ENCODE measurements at places on chromosomes 6 and 20.

GRCh38 chr6:56841381-56841749 is 113.5 kb upstream of the BEND6 start:
- no peak for DNase-seq

GRCh38 chr6:39086294-39086693 is 28.7 kb downstream of the SAYSD1 start:
- DNase-seq = no peak

DNA sequence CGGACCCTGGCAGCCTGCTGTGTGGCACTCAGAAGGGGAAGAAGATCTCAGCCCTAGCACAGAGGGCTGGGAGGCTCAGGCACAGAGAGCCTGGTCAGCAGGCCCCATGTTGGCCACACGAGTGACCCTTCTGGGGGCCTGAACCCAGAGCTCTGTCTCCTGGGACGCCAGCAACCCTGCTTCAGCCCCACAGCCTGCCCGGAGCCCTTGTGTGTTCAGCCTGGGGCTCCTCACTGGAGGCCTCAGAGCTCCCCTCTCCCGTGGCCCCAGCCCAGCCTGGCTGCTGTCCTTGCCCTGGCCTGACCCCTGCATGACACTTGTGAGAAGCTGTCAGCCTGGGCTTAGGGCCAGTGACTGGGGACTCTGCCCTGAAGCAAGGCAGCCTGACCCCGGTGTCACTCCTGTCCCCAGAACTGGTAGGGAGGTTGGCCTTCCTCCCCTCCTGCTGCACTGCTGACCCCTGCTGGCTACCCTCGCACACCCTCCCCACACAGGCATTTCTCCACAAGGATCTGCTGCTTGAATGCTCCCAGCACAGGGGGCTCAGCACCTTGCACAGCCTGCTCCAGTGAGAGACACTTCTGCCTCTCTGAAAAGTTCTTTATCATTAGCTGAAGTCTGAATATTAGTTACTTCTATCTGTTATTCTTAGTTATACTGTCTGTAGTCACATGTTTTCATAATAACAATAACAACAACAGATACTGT is 15.4 kb upstream of the IP6K3 start:
- DNase-seq = peak; percentile 41

- no peak for DNase-seq
Observed at GRCh38 chr6:86949771-86950170, 12.4 kb downstream of the HTR1E start.

- peak; percentile 62 for DNase-seq
Observed at GRCh38 chr20:16321291-16321690, 252.0 kb downstream of the KIF16B start.
